NCI-H1048 (cell line): ENCODE measurements at places on chromosomes 5 and 9.

DNA sequence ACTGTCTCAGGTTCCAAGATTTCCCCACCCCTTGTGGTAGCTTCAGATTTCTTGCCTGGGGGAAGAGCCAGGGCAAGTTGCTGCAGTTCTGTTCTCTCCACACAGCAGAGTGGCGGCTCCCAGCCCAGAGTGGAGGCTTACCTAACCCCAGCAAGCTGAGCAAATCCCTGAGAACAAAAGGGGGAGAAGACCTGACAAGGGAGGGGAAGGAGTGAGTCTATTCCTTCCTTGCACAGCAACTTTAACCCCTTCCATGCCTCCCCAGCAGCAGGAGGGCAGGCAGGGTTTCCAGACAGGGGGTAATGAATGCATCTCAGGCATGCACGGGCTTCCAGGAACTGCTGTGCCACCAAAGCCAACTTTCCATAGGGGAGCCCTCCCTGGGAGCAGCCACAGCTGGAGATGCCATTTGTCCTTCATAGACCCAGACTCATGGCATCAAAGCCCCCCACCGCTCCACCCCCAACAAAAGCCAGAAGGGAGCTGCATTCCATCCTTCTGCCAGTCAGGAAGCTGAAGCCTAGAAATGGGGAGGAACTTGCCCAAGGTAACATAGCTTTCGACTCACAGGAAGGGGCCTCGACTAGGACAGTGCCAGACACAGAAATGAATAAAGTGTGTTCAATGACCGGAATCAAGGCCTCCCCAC is 28.8 kb upstream of the FAT2 start:
- DNase-seq = no peak

- DNase-seq = no peak
These were observed 63.2 kb downstream of the LRSAM1 start for GRCh38 chr9:127514468-127514867.

- DNase-seq = no peak
These were observed 21.2 kb downstream of the FAXDC2 start for GRCh38 chr5:154829181-154829588.

DNA sequence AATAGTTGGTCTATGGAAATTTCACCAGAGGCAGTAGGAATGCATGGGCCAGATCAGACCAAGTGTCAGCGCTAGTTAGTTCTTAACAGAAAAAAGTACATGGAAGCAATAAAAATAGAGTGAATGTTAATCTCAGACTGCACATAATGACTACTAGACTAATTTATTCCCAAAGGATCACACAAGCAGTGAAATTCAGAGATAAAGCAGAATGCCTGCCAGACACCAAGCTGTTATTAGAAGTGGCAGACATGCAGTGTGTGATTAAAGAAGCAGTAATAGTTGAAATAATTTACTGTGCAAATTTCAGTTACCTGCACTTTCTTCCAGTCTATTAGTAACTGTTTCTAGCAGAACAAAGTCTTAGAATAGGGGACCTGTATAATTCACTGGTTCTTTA is 1024.2 kb downstream of the CDH9 start:
- no peak for DNase-seq

DNA sequence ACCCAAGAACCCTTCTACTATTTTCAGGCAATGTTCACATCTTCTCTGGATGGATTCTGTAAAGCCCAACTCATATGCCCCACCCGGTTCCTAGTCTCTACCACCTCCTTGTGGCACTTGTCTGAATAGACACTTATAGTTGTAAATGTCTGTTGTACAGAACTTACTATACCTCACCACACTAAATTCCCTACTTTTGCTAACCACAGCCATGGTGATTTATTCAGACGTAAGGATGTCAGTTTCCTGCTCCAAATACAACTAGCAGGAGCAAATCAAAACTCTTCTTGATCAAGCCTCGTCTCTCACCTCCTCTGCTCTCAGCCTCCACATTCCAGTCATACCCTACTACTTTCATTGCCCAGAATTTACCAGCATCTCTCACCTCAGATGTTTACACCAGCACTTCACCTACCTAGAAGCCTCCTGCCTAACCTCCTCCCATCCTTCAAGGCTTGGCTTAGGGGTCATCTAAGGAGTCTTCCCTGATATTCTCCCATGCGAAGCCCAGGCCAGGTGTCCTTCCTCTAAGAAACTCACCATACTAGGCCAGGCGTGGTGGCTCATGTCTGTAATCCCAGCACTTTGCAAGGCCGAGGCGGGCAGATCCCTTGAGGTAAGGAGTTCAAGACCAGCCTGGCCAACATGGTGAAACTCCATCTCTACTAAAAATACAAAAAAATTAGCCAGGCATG is 75.5 kb downstream of the MAPKAP1 start:
- no peak for DNase-seq

DNA sequence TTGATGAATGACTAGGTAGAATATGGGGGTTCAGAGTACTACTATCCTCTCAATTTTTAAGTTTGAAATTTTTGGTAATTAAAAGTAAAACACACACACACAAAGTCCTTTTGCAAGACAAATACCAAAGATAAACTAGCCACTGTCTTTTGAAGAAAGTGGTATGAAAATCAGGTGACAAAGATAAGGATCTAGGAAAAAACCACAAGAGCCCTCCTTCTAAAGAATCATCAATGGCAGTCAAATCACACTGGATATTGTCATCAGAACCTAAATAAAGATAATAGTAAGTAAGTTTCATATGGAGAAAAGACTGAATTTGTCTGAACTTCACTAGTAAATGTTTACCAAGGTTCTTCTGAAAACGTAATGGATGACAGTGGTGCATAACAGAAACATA is 30.5 kb upstream of the HK3 start:
- no peak for DNase-seq
